Right lobe of liver (tissue), 6 donors: ENCODE measurements at places on chromosomes 5 and 9. TPM values are rescaled to one million over a fixed set of nuclear protein-coding genes. Genes with fewer than 3 reads are reported as not detected.

BARX1 gene
- total RNA-seq = not detected

SLC25A2 gene
- total RNA-seq = not detected

TMOD1 gene
- 13.7 TPM for total RNA-seq

OTULINL gene
- total RNA-seq = 1.7 TPM

DNA sequence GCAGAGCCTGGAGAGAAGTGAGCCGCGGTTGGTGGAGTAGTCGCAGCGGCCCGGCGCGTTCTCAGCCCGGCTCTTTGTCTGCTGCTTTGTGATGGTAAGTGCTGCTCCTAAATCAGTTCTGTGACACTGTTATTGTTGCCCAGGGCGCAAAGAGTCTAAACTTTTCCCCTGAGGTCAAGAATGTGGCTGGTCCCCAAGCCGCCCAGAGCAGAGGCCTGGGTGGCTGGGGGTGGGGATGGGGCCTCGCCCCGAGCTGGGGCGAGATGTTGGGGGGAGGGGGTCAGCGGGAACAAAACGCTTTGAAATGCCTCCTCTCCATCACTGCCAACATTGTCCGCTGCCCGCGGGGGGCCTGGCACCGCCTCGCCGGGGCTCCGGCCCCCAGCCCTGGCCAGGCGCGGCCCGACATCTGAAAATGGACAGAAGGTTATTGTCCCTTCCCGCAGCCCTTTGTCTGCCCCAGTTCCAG lies 11.7 kb upstream of the CERCAM start:
- DNase-seq = no peak

- no peak for DNase-seq
These were observed 355.5 kb downstream of the TLR4 start for GRCh38 chr9:118059484-118060278.

DNA sequence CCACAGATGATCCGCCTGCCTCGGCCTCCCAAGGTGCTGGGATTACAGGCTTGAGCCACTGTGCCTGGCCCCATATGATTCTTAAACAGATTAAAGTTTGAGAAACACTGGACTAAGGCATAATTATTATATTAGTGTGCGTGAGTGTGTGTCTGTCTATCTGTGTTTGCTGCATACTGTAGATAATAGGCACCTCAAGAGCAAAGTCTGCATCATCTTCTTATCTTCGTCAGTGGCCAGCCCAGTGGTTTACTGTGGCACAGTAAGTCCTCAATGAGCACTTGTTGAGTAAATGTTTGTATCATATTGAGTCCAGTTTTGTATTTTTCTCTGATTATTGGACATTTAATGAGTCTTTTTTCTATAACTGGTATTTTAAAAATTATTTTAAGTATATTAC lies 81.7 kb downstream of the ITGA1 start:
- no peak for DNase-seq
